Left hindlimb (tissue), 1 donor: ENCODE measurements at places on chromosomes 3 and 15.

DNA sequence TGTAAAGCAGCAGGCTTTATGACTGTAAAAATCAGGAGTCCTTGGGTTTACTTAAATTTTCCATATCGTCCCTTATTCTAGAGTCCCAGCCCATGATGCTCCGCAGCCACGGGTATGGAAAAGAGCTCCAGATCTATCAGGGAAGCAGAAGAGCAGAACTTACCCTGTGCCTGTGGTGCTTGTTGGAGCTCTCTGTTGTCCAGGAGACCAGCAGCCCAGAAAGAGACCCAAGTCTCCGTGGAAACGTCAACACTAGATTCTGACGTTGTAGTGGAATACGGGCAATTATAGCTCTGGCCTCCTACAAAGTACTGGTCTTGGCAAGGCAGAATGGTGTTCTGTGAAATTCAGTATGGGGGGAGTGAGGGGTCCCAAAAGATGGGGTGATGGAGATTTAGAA lies 2.0 kb downstream of the GMNC start:
- DNase-seq: no peak

- no peak for DNase-seq
These were observed 15.7 kb downstream of the LIPC start for GRCh38 chr15:58447271-58448010.

- no peak for DNase-seq
These were observed 110.8 kb downstream of the NPAP1 start for GRCh38 chr15:24786347-24786746.

- no peak for DNase-seq
These were observed 268.7 kb downstream of the EDEM1 start for GRCh38 chr3:5456199-5456598.

DNA sequence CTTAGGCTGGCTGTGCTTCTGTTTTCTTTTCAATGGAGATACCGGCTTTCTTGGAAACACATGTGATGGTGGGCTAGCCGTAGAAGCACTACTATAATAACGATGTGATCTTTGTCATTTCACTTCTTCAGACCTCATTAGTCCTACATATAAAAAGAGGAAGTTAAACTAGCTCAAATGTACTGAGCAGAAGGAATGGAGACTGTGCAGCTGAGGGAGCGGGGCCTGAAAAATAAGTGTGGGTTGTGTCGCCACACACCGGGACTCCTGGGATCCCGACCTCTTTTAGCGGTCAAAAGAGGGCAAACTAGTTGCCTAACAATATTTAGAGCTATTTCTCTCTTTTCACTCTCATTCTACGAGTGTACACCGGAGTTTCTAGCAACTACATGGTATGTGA lies 1.0 kb upstream of the RNF7 start:
- no peak for DNase-seq

GRCh38 chr3:129304962-129305222 lies 26.2 kb downstream of the HMCES start:
- DNase-seq: no peak

- DNase-seq: no peak
These were observed 45.0 kb downstream of the EEFSEC start for GRCh38 chr3:128198313-128198712.

- peak; percentile 30 for DNase-seq
These were observed 152.4 kb downstream of the AGBL1 start for GRCh38 chr15:86231864-86232721.

- DNase-seq: no peak
These were observed 111.5 kb downstream of the THSD4 start for GRCh38 chr15:71226536-71227455.

DNA sequence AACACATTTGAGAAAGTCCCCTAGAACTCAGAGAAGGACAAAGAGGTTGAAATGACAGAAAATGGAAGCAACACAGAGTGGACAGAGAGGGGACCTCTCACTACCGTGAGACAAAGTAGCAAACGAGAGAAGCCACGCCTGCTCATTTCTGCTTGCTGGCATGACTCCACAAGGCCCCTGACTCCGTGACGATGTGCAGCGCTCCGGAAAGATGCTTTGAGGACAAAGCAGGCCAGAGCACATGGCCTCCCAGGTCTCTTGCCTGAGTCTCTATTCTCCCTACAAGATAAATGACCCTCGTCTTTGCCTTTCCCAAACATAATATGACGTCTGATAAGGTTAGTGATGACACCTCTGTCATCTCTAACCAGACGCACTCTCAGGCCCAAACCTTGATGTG lies 63.8 kb upstream of the CTSH start:
- no peak for DNase-seq

DNA sequence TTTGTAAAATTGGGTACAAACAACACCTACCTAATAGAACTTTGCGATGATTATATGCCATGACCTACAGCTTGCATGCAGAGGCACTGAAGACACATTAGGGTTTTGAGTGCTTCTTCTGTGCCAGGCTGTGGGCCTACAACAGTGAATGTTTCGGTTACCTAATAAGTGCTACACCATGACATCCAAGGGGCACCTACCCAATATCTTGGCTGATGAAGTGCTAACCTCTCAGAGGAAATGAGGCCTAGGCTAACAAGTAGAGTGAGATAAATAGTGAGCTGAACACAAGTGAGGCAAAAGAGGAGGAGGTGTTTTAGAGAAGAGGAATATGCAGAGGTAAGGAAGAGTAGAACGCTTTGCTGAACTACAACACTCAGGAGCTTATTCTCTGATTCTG lies 12.2 kb upstream of the RASGRP1 start:
- DNase-seq: no peak

GRCh38 chr3:19934098-19934566 lies at the start of gene EFHB:
EFHB (minus strand) TSS chr3:19934217; CDS start chr3:19934018, 199 bp downstream.
- no peak for DNase-seq

GRCh38 chr3:147397875-147398812 lies 8.2 kb downstream of the ZIC4 start:
- DNase-seq: no peak

- DNase-seq: no peak
These were observed 32.4 kb downstream of the SELENOT start for GRCh38 chr3:150635526-150635925.

GRCh38 chr15:41577863-41578735 lies 19.1 kb downstream of the TYRO3 start:
- DNase-seq: no peak

DNA sequence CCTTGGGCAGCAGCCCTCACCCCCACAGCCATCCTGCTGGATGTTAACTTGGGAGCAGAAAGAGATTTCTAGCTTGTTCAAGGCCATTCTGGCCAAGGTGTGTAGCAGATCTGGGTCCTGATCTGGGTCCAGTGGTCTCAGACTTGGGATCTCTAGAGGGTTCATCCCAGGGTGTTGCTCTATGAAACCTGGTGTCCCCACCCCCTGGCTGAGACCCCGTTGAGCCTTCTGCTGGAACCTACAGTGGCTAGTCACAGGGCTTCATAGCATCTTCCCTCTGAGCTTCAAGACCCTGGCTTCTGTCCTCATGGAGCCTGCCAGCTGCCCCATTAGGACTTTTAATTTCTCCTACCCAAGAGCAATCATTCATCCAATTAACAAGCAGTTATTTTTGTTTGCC lies 64.3 kb downstream of the EPHB1 start:
- DNase-seq: no peak

DNA sequence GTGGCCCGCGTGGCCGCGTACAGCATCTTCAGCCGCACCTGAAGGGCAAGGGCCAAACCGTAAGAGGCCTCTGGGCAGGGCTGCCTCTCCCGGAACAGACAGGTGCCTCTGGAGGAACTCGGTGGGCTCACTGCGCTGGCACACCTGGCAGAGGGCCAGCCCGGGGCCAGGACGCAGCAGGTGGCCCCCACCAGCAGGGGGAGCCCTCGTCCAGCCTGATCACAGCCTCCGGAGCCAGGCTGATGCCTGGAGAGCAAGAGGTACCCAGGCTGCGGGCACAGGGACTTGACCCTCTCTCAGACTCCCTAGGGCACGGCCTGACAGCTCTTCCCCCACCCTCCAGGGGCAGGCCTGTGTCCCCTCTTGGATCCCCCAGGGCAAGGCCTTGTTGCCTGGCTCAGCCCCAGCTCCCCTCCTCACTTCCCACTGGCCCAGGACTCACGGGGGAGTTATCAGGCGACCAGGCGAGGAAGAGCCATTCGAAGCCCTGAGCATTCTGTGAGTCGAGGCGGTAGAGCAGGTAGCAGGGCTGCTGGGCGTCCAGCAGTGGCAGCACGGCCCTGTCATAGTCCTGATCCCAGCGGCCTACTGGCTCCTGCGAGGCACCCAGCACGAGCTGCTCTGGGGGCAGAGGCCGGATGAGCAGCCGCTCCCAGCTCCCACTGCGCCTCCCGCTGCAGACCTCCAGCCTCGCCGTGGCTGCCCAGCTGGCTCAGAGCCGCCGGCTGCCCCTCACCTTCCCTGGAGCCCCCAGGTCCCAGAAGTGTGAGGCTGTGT lies 6.2 kb upstream of the TLR9 start:
- no peak for DNase-seq

DNA sequence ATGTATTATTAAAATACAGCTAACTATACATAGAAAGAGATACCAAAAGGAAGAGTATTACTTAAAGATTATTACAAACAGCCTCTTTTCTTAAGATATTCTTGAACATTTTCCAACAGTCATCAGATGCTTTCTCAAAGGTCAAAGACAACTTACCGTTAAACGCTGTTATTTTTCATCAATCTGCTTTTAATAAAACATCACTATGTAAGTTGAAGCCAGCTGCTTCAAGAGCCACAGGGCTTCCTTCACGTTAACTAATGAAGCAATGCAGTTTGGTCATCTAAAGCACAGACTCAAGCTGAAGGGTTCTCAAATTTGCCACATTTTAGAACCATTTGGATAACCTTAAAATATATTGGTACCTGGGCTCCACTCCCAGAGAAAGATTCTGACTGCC lies 578.8 kb downstream of the ROBO2 start:
- DNase-seq: no peak

- DNase-seq: no peak
These were observed 41.3 kb downstream of the TXNRD3 start for GRCh38 chr3:126613479-126614188.

DNA sequence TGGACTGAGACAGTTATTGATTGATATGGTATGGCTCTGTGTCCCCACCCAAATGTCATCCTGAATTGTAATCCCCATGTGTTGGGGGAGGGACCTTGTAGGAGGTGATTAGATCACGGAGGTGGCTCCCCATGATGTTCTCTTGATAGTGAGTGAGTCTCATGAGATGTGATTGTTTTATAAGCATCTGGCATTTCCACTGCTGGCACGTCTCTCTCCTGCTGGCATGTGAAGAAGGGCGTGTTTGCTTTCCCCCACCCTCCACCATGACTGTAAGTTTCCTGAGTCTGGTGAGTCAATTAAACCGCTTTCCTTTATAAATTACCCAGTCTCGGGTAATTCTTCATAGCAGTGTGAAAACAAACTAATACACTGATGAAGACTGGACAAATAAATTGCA lies 105.6 kb upstream of the MELTF start:
- no peak for DNase-seq

- DNase-seq: no peak
These were observed 163.1 kb upstream of the MANF start for GRCh38 chr3:51221959-51222358.

DNA sequence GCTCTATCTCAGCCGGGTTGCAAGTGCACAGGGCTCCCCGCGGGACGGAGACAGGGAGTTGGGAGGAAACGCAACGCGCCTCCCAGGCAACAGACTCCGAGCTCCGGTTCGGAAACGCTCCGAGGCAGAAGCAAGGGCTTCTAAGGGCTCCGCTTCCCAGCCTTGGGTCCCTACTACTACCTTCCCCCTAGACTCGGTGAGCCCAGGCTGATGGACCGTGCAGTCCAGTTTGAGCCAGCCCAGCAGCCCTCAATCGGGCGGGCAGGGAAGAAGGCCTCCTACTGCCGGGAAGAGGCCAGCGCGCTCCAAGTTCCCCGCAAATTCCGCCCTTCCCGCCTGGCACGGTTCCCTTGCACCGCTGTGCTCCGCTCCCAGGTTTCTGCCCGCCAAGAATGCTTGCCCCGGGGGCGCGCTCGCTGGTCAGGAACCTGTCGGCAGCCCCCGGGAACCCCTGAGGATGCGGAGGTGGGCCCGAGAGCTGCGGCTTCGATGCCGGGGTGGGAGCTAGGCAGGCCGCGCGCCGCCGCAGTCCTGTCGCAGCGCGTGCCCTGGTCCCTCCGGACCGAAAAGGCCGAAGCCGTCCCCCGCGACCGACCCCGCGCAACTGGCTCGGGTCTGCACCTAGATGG lies 728 bp downstream of the TRANK1 start:
- peak; percentile 83 for DNase-seq

- no peak for DNase-seq
These were observed 119.5 kb upstream of the PRICKLE2 start for GRCh38 chr3:64344721-64345207.

DNA sequence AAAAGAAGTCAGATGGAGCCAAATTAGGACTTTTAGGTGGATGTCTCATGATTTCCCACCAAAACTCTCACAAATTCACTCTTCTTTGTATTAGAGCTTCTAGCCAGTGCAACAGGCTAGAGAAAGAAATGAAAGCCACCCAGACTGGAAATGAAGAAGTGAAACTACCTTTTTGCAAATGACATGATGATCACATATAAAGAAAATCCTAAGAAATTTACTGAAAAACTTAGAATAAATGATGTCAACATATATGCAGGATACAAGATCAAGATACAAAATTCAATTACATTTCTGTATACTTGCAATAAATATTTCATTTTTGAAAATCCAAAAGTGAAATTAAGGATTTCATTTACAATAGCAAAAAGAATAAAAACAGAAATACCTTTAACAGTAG lies 110.8 kb downstream of the LRIG1 start:
- DNase-seq: no peak
